Mesenchymal stem cell (in vitro differentiated cells and primary cell): ENCODE measurements at places on chromosomes 7 and 10.
A peak's percentile ranks its signal among the peaks of the same experiment; 100 is the strongest.

DNA sequence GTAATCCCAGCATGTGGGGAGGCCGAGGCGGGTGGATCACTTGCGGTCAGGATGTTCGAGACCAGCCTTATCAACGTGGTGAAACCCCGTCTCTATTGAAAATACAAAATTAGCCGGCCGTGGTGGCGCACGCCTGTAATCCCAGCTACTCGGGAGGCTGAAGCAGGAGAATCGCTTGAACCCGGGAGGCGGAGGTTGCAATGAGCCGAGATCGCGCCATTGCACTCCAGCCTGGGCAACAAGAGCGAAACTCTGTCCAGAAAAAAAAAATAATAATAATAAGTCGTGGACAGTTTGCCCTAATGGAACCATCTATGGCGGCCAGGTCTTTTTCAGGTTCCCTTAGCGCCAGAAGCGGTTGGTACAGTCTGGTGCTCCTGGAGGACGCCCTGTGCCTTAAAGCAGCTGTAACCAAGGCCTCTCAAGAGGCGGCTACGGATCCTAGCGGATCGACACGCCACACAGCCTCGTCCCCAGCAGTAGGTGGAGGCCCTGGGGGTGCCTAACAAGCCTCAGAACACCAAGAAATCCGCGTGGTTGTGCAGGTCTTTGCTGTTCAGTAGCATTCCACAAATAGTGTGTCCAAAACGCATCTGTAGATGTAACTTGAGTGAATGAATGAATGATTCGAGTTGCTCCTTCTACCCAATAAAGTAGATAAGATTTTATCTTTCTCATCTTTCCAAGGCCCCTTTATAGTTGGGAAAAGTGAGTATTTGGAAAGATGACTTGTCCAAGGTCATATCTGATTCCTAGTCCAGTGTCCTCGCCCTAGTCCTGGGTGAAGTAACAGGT, 982 bp downstream of the PGAM1 start:
- peak overlapping the region; percentile 90 for H3K27ac ChIP-seq
- no peaks in the 10 kb centered on the region for H3K27me3 ChIP-seq
- peak overlapping the region; percentile 74 for H3K4me3 ChIP-seq
- H3K4me1 ChIP-seq = peaks cover 9% of the 10 kb centered on the region
- H3K36me3 ChIP-seq = peaks cover 17% of the 10 kb centered on the region
- peak; percentile 61 for DNase-seq

- H3K27me3 ChIP-seq = no peaks in the 10 kb centered on the region
- DNase-seq = no peak
- H3K27ac ChIP-seq = no peak overlapping the region
- no peaks in the 10 kb centered on the region for H3K36me3 ChIP-seq
Measured at GRCh38 chr7:134767520-134768168, 11.8 kb upstream of the CALD1 start.

- no peak for DNase-seq
- no peaks in the 10 kb centered on the region for H3K27me3 ChIP-seq
- no peak overlapping the region for H3K4me3 ChIP-seq
- no peaks in the 10 kb centered on the region for H3K36me3 ChIP-seq
- no peak overlapping the region for H3K27ac ChIP-seq
Measured at GRCh38 chr7:31796375-31796774, 109.4 kb downstream of the PPP1R17 start.

GRCh38 chr7:134140889-134141867, 14.0 kb downstream of the LRGUK start:
- peaks cover 2% of the 10 kb centered on the region for H3K4me1 ChIP-seq
- no peaks in the 10 kb centered on the region for H3K27me3 ChIP-seq
- no peaks in the 10 kb centered on the region for H3K36me3 ChIP-seq
- H3K4me3 ChIP-seq = peak overlapping the region; percentile 28
- H3K27ac ChIP-seq = no peak overlapping the region

DNA sequence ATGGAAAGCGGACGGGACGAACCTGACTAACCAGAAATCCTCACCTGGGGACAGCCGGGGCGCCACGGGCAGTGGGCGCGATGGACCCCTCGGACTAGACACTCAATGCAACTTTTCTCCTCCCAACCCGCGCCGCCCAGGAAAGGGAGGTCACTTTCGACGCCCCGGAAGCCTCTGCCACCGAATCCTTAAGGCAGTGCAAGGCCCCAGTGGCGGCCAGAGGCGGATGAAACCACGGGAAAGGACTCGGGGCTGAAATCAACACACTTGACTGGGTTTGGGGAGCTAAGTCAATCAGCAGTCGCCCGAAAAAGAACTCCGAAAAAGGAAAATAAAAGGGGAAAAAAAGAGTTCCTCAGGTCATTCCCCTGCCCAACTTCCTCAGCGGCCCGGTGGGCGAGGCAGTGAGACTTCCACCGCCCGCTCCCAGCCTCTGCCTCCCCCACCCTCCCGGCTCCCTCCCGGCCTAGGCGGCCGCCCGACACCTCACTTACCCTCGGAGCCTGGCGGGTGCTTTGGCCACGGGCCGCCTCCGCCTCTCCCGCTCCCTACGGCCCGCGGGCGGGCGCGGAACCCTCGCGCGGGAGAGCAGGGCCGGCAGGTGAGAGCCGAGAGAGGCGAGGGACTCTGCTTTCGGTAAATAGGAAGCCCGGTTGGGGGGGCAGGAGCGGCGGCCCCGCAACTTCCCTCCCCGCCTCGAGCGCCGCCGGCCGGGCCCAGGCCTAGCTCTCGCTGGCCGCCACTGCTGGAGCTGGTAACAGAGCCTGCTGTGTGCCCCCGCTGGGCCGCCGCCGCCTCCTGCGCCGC, 518 bp downstream of the WAPL start:
- peak; percentile 81 for DNase-seq
- no peaks in the 10 kb centered on the region for H3K36me3 ChIP-seq
- H3K27ac ChIP-seq = peak overlapping the region; percentile 65
- no peaks in the 10 kb centered on the region for H3K4me1 ChIP-seq

DNA sequence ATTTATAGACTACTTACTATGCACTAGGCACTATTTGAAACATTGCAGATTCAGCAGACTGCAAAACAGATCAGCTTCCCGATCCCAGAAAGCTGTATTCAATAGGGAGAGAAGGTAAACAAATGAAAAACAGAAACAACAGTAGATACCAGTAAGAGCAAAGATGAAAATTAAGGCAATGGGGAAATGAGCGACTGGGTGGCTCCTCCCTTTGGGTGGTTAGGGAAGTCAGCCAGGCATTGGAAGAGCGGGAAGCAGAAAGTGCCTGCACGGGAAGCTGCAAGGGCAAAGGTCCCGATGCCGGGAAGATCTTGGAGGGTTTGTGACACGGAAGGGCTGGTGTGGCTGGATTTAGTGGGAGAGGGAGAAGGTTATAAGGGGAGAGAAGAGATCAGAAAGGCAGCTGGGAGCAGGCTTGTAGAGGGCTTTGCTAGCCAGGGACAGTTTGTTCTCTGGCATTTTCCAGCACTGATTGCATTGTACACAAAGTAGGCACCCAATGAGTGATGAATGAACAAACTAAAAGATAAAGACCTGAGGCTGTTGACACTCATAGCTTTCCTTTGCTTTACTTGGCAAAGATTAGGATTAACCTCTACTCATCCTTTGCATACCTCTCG, 67.8 kb downstream of the NAMPT start:
- H3K4me1 ChIP-seq = peaks cover 3% of the 10 kb centered on the region
- H3K4me3 ChIP-seq = no peak overlapping the region
- DNase-seq = peak; percentile 87
- H3K27me3 ChIP-seq = no peaks in the 10 kb centered on the region

DNA sequence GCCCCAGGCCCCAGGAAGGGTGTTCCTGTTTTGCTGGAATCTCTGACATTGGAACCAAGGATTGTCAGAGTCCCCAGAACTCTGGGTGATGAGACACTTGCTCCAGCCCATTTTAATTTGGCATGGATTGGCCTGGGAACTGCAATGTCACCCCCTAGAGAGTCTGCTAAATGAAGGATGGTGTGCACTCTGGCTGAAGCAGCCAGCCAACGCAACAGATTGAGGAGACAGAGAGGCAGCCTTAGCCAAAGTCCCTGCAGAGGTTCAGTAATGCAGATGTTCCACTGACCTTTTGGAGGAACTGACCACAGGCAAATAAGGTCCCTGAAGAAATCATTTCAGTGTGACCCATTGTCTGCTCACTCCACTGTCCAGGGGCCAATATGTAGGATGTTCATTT, 13.4 kb downstream of the LRRC18 start:
- no peaks in the 10 kb centered on the region for H3K36me3 ChIP-seq
- H3K27ac ChIP-seq = no peak overlapping the region
- no peaks in the 10 kb centered on the region for H3K4me1 ChIP-seq
- no peak overlapping the region for H3K4me3 ChIP-seq
- H3K27me3 ChIP-seq = peaks cover 56% of the 10 kb centered on the region

DNA sequence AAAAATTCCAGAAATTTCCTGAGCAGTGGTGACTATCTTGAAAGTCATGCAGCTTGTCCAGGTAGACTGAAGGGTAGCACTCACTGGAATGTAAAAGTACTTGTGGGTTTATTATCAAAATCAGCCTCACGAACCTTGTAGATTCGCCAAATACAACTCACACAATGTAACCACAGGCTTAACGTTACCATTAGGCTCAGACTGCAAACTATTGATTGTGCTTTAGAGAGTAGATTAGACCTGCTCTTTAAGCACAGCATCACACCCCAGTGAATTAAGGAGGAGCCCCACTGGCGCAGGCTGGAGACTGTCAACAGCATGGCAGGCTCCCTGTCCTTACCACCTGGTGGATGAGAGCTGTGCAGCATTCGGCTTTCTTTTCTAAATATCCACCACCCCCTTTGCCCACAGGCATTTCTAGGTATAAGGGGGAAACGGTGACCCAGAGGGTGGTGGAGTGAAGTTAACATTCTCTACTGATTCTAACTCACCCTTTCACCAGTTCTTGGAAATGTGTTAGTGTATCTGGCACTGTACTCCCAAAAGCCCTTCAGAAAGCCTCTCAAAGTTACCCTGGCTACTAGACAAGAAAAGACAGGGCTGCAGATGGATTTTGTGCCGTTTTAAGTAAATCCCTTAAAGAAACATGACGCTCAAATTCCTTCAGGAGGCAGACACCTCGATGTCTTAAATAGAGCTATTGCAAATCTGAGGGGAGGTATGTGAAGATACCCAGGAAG, 56.6 kb downstream of the GSDME start:
- peaks cover 8% of the 10 kb centered on the region for H3K4me1 ChIP-seq
- H3K36me3 ChIP-seq = peaks cover 28% of the 10 kb centered on the region
